ENCODE measurements at places on chromosomes 4 and X.

- no peak for DNase-seq
Observed at GRCh38 chr4:7818399-7818911, 121.2 kb downstream of the AFAP1 start.

DNA sequence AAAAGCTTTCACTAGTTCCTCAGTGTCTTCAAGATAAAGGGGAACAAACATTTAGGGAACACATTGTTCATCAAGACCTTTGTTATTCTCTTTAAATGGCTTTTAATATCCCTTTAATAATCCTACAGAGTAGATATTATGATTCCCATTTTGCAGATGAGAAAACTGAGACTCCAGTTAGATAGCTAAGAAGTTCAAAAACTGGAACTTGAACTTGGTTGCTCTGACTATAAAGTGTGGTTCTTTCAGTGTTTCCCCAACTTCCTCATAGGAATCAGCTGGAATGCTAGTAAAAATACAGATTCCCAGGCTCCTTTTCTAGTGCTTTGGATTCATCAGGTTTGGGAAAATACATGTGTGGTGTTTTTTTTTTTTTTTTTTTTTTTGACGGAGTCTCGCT lies 37.7 kb downstream of the DLG3 start:
- no peak for DNase-seq

- no peak for DNase-seq
Observed at GRCh38 chrX:44967221-44967620, 94.2 kb downstream of the KDM6A start.

DNA sequence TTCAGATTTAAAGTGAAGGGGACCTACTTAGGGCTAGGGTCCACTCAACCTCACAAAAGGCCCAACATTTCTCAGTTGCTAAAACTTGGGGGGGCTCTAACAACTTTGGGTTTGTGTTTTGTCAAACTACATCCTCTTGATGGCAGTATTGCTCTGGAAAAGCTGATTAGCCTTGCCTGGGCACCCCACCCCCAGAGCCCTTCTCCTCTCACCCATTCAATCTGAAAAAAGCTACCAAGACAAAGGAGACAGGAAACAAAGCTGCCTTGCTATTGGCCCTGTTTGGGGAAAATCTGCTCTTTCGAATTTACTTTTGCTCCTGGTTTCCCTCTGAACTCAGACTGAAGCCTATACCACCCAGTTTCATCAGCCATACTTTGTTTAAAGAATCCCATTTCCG lies 195.2 kb upstream of the STK26 start:
- DNase-seq = no peak

- DNase-seq = no peak
Observed at GRCh38 chrX:40253771-40254170, 156.0 kb upstream of the BCOR start.

GRCh38 chrX:46333550-46333949 lies 211.7 kb downstream of the ZNF674 start:
- no peak for DNase-seq

DNA sequence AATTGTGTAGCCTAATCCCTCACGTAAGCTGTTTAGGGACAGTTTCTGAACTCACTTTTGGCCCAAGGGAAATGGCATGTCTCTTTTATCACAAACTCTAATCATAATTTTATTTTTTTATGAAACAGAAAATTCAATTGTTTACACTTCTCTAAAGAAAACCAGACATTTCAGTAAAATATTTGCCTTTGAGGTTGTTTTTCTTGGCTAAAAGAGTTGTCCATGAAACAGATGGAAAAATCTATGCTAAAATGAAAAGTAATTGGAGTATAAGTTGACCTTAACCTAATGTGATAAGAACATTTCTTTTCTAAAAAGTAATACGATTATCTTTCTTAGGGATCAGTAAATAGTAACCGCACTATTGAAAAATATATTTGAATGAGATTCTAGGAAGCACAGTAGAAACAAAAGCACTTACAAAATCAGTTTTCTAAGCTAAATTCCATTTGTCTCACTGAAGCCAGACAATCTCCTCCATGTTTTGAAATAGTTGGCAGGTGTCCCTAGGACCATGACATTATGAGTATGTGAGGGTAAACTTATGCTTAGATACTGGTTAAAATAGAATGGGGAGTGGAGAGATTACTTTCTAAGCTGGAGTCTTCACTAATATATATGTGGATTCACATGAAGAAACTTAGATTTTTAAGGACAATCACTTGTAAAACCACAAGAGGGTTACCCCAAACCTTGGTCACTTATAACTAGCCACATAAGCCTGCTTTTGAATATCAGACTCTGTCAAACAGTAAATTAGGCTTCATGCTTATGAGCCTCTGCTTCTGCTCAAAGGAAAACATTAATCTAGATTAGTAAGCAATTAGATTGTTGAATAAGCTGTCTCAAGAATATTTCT lies 20.1 kb upstream of the TET2 start:
- no peak for DNase-seq

DNA sequence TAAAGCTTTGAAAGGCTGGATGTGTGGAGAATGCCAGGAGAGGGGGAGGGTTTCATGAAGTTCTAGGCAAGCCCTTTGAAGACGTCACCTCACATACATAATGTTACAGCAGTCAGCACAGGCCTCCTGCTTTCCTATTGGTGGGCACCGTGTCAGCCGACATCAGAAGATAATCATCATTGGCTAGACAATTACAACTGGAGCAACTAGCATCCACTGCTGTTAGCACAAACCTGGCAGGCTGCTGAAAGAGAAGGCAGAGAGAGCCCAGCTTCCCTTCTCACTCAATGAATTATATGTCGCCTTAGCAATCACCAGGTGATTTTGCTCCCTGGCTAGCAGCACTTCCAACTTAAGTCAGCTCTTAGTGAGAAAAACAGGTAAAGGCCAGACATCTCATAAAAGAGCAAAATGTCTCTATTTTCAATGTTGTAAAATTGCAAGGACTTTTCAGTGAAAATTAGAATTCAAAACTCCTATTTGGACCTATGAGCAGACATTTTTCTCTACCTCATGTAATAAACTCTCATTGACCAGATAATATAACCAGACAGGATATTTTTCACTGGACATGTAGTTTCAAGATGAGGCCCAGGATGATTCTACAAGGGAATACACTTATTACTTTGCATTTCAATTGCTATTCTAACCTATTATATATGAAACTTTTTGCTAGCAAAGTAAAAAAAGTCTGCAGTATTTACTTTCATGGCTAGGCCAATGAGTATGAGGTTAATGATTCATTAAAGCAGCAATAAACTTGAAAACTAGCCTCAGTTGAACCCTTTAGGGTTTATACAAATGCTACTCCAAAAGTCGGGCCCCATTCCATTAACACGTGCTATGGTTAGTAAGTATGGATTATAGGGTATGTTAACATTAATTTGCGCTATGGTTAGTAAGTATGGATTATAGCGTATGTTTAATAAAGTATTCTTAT lies 4.3 kb downstream of the ELOVL6 start:
- peak; percentile 54 for DNase-seq

DNA sequence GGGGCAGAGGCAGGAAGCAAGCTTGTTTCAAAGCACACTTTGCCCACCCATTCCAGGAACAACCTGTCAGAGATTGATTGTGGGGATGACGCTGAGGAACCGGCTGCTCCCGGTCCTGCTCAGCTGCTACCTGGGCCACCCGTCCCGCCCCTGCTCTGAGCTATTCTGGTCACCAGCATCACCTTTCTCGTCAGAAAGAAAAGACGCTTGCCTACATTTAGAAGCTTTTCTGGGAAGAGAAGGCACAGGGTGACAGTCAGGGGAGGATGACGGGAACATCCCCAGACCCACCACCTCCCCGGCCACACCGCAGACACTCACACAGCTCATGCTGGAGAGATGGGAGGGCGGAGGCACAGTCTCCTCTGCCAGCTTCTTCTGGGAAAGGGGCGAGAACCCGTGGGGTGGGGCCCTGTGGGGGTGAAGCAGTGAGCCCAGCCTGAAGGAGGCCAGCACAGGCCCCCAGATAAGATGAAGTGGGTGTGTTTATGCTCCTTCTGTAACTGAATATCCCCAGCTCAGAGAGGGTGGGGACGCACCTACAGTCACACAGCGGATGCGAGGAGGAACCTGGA lies 81.8 kb downstream of the CPZ start:
- DNase-seq = no peak

DNA sequence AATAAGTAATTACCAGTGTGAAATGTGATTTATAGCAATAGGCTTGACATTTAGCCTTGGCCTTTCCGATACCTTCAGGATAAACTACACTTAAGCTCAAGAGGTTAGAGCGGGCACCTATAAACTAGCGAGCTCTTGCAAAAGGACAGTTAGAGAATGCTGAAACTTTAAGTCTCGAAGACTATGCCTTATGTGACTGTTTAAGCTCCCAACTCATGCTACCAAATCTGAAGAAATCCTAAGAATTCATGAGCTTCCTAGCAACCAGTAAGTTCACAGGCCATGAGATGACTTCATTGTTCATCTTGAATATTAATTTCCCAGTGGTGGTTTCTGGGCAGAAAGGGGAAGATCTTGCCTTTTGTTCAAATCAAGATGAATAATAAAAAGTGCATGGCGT lies 4.7 kb downstream of the STOX2 start:
- no peak for DNase-seq

- no peak for DNase-seq
Observed at GRCh38 chr4:98793658-98794057, 135.2 kb upstream of the TSPAN5 start.

DNA sequence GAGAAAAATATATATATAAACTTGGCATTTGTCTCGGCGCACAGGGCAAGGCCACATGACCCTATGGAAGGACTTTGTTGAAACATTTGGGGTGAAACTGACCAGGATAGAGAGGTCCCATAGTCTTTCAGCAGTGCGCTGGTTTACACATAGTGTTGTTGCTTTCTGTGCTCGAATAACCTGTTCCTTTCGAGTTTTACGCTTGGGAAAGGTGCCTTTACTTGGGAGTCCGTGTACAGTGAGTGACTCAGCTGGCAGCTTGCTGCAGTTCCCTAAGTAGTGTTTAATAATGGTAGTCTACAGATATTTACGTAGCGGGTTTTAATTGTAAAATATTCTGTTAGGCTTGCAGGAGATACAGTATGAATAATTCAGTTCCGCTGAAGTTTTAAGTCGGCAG lies 578 bp downstream of the APOOL start:
- DNase-seq = no peak

- DNase-seq = no peak
Observed at GRCh38 chrX:118536687-118537461, 41.3 kb downstream of the DOCK11 start.

GRCh38 chr4:94877973-94878372 lies 120.2 kb downstream of the BMPR1B start:
- DNase-seq = no peak

GRCh38 chr4:156248917-156249316 lies 295.3 kb upstream of the CTSO start:
- DNase-seq = no peak

GRCh38 chrX:141175786-141176185 lies 1.1 kb downstream of the LDOC1 start:
- DNase-seq = no peak

GRCh38 chrX:132532097-132532496 lies 43.3 kb upstream of the MBNL3 start:
- DNase-seq = no peak

DNA sequence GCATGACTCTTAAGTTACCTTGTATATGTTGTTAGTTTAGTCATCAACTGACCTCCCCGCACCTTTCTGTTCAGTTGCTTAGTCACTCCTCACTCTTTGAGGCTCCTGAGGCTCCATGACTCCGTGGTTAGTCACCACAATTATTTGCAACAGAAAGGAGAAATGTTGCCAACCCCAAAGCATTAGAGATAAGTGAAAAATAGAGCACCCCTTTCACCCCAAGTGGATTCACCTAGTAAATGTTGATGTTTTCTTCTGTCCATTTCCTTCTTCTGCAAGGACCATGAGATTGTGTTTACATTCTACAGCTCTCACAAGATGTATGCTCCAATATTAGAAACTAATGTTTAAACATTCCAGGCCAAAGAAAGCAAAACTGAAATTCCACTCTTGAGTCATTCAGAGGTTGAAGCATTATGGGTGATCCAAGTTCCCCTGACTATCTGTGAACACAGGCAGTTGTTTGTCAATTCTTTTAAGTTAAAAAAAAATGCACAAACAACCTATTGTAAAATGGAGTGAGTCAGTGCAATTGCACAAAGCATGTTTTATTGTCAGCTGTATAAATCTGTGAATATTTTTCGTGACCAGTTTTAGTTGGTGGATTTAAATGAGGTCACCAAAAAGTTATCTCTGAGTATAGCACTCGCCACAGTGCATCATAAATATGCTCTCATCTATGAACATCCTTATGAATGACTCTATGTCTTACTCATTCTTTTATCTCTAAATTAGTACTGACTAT lies 552.4 kb upstream of the MAGEB2 start:
- DNase-seq = no peak

DNA sequence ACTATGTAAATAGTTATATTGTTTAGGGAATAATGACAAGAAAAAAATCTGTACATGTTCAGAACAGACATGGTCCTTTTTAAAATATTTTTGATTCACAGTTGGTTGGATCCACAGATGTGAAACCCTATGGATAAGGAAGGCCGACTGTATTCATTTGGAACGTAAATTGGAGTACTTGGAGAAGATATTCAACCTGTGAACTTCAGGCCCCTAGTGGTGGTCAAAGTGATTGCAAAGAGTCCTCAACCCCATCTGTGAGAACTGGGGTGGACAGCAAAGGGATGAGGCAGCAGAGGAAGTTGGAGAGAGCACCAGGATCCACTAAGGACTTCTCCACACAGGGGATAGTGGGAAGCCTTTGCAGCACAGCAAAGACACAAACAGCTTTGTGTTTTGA lies 6.2 kb upstream of the CXCL13 start:
- DNase-seq = no peak
